Activated gamma-delta T cell (primary cell): ENCODE measurements at places on chromosomes 6 and 20.
A peak's percentile ranks its signal among the peaks of the same experiment; 100 is the strongest.

GRCh38 chr6:144920391-144920961 lies 635.3 kb downstream of the UTRN start:
- DNase-seq = no peak

GRCh38 chr6:136604928-136605510 lies 54.8 kb upstream of the MAP7 start:
- no peak for DNase-seq

GRCh38 chr6:48826901-48827701 lies 636.0 kb downstream of the MMUT start:
- no peak for DNase-seq

GRCh38 chr20:62320581-62321354 lies 18.0 kb downstream of the ADRM1 start:
- no peak for DNase-seq

DNA sequence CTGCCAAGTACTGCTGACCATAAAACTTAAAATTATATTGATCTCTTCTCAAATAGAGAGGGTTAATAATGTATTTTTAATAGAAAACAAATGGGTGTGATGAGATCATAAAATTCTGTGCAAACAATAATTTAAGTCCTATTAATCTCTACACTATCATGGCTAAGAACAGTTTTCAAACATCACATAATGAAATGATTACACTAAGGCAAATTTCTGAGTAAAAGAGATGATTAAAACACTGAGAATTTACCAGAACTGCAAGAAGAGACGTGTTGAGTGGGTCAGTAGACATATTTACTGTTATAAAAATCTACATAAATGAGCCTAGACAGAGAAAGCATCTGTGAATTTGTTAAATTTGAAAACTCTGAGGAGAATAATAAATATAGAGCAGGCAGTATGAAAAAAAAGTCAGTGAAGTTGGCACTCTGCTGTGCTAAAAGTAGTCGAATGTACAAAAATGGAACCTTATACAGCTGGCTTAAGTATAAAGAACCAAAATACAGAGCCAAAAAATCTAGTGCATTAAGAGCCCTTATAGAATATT lies 302.6 kb upstream of the MANEA start:
- DNase-seq = no peak

- DNase-seq = no peak
Observed at GRCh38 chr6:83960664-83961063, 72.9 kb upstream of the MRAP2 start.

GRCh38 chr6:118650582-118651281 lies 659 bp downstream of the CEP85L start:
- peak; percentile 50 for DNase-seq

GRCh38 chr6:22350109-22350508 lies 53.3 kb upstream of the PRL start:
- no peak for DNase-seq

DNA sequence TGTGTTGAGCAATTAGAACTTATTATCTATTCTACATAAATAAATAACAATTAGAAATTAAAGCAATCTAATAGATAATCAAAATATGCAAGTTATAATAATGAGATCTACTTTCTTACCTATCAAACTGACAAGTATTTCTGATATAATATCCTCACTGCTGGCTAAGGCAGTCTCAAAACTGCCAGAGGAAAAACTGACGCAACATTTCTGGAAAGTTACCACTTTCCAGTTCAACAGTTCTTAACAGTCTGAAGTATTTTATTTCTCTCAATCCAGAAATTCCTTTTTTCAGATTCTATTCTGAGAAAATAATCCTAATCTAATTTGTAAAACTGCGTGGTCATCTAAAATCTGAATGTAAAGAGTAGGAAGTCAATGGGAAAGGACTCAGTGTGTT lies 121.0 kb downstream of the TRDN start:
- no peak for DNase-seq

- DNase-seq = no peak
Observed at GRCh38 chr6:72741083-72741482, 119.2 kb downstream of the KCNQ5 start.

GRCh38 chr6:142009647-142010046 lies 123.1 kb upstream of the GJE1 start:
- no peak for DNase-seq

DNA sequence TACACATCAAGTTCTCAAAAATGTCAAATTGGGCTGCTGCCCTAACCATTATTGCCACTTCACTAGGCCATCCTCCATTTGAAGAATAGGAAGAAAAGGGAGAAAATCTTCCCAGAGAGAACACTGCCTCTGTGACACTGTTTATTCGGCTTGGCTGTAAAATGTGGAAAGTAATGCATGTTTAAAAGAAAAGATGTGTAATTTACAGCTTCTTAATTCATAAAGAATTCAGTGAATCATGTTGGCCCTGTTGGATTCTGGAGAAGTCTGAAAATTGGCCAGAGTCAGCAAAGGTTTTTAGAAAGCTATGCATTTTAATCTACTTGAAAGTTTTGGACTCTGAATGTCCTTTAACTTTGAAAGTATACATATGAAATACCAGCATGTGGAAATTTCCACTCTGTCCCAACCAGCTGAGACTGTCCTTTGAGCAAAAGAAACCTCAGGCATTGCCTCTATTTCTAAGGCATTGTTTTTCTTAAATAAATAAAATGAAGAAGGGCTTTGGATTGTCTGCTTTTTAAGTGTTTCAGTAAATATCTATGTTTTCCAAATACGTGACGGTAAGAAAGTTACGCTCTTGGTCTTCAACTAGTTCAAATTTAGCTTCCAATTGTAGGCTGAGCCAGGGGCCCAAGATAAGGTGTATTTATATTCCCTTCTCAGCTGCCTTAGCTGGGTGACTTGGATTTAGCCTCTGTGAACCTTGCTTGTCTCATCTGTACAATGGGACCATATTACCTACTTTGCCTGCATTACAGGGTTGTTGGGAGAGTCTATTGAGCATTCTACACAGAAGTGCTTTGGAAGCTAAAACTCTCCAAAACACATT lies 222.2 kb downstream of the UST start:
- no peak for DNase-seq

DNA sequence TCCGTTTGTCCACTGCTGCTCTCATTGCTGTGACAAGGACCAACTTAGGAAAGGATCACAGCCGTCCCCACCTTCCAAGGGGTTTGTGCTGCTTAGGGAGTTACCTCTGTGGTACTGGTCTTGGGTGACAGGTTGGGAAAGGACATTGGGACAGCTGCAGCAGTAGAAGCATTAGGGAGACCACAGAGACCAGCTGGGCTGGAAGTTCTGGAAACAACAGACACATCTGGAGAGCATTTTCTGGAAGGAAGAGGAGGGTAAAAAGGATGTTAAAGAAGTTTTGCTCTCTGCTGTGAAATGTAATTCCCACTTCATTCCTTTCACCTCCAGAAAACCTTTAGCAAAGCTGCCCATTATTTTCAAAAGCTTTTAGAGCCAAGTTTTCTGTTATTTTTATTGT lies 304.2 kb downstream of the LRFN2 start:
- no peak for DNase-seq

DNA sequence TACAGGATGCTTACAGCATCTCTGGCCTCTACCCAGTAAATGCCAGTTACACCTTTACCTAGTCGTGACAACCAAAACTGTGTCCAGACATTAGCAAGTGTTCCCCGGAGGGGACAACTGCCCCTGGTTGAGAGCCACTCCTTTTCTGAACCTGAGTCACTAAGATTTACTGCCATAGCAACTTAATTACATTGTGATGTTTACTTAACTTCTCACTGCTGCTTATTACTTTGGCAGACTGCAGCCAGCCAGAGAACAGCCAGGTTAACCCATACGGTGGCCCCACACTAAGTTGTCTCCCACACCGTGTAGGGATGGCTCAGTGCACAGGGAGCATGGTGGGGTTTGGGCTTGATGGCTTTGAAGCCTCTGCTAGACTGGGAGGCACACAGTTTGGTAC lies 204.7 kb upstream of the SULF2 start:
- DNase-seq = no peak

DNA sequence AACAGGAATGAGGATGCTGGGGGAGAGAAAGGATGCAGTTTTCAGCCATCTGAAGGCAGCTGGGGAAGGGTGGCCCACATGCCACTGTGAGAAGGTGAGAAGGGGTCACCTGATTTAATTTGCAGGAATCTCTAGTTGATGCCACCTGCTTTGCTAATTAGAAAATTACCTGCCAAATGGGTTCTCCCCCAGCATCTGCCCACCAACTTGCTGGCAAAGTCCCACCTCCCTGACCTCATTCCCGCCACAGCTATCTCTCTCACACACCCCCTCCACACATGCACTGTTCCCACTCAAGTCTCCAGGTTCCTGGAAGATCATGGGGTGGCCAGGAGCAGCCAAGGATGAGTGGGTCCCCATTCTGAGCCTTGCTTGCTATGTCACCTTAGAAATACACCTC lies 70.7 kb downstream of the LRFN2 start:
- no peak for DNase-seq

DNA sequence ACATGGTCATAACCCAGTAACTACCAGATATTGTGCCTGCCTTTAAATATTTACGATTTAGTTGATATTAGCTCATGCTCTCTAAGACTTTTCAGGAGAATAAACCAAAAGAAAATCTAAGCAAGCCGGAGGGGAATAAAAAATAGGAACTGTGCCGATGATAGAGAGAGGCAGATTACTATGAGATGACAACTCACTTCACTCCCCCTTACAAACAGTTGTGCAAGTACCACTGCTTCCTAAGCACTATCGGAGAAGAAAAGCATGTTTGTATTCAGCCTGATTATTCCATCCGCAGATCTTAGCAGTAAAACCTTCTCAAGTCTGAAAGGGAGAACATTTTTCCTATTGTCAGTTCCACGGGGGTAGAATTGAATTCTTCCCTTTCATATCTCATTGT lies 294.4 kb downstream of the KCNQ5 start:
- DNase-seq = no peak

DNA sequence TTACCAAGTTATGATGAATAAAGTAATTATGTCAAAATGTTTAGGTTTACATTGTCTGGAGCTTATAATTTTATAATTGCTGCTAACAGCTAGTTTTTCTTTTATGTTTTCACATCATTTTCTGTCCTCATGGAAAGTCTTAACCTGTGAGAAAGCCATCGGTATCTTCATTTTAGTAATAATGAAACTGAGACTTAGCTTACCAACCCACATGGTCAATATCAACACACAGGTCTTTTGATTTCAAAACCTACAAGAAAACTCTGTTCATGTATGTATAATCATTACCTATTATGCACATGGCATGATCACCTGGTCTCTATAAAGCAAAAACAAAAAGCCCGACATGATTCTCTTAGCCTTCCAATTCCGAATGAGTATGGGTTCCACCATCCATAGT lies 61.9 kb downstream of the KCNQ5 start:
- no peak for DNase-seq

GRCh38 chr6:170438402-170438753 lies 114.7 kb downstream of the PSMB1 start:
- no peak for DNase-seq

- DNase-seq = no peak
Observed at GRCh38 chr20:433300-433975, 25.3 kb downstream of the RBCK1 start.

- no peak for DNase-seq
Observed at GRCh38 chr6:42217157-42217518, 523 bp downstream of the MRPS10 start.

DNA sequence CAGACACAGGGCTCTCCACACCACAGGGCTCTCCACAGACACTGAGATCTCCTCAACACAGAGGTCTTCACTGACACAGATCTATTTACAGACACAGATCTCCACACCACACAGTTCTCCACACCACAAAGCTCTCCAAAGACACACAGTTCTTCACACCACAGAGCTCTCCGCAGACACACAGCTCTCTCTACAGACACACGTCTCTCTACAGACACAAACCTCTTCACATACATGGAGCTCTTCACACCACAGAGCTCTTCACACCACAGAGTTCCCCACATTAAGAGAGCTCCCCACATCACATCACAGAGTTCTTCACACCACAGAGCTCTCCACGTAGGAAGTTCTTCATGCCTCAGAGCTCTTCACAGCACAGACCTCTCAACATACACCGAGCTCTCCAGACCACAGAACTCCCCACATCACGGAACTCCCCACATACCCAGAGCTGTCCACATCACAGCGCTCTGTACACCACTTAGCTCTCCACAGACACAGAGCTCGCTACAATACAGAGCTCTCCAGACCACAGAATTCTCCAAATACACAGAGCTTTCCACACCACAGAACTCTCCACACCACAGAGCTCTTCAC lies 53.9 kb downstream of the ERMARD start:
- no peak for DNase-seq

GRCh38 chr6:143193571-143194094 lies 132.9 kb downstream of the AIG1 start:
- no peak for DNase-seq

DNA sequence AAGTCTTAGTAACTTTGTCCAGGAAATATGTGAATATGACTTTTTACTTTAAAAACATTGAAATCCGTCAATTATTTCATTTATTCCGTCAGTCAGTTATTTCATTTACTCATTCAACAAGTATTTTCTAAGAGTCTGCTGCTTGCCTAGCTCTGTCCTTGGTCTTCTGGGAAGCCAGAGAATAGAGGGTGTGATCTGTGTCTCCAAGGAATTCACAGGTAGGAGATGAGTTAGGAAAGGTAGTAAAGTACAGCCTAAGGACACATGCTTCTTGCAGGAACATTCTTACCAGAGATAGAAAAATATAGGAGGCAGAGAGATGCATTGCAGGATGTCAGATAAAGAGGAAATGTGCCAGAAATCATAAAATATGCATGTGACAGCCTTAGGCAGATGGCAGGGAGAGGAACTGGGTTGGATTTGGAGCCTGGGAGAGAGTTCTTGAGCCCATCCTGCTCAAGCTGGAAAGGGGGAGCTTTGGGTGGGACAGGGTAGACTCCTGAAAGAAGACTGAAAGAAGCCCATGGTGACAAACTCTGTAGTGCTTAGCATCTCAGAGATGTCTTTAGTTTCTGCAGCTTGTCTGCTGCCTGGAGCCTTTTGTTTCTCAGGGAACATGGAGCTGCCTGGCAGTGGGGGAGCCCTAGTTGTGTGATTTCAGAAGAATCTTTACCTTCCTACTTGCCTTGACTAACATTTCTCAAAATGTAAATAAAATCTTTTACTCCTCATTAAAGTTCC lies 3.5 kb downstream of the SH3BGRL2 start:
- no peak for DNase-seq

DNA sequence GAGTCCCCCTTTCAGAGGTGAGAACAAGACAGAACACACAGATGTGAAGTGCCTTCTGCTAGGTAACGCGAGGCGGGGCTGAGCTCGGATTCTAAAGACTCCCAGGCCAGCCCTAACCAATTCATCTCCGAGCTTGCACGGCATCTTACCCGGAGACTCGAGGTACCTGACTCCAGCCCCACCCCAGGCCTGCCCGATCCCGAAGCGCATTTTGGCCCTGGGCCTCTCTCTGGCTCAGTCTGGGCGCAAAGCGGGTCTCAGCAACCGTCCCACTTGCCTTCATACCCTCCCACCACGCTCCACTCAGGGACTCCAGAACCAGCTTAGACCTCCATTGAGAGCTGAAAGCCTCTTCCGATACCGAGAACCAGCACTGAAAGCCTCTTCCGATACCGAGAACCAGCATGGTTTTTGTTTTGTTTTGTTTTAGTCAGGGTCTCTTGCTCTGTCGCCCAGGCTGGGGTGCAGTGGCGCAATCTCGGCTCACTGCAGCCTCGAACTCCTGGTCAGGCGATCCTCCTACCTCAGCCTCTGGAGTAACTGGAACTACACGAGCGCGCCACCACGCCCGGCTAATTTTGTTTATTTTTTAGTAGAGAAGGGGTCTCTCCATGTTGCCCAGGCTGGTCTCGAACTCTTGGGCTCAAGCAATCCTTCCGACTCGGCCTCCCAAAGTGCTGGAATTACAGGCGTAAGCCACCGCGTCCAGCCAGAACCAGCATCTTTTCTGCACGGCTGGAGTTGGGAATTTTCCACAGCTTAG lies 557 bp upstream of the DYNLRB1 start:
- peak; percentile 32 for DNase-seq

- no peak for DNase-seq
Observed at GRCh38 chr6:62324834-62325233, 38.8 kb upstream of the KHDRBS2 start.
